ENCODE measurements at places on chromosomes 13 and 19.
A peak's percentile ranks its signal among the peaks of the same experiment; 100 is the strongest.

DNA sequence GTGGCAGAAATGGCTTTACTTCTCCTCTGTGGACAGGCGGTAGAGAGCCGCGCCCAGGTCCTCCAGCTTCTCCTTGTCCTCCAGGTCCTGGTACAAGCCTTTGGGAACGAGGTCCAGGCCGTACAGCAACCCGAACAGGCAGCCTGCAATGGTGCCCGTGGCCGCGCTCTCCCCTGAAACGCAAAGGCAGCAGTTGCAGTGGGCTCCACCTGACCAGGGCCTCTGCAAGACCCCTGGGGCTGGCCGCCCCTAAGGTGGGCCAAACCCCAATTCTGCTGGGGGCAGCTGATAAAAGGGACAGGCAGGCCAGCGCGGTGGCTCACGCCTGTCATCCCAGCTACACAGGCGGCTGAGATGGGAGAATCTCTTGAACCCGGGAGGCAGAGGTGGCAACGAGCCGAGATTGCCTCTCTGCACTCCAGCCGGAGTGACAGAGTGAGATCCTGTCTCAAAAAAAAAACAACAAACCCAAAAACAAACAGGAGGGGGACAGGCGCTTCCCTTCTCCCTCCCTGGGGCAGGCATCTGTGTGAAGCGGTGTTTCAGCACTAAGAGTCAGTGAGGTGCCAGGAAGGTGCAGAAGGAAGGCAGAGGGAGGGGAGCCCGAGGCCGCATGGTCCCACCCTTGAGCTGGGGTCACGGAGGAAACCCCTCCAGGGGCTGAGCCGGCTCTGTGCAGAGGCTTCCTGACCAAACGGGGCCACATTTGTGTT, 30.3 kb downstream of the ADPRHL1 start:
- no peak for DNase-seq

GRCh38 chr13:26726684-26727083, 33.9 kb downstream of the GPR12 start:
- no peak for DNase-seq

GRCh38 chr19:41352609-41353465, 885 bp downstream of the TGFB1 start:
- DNase-seq = peak; percentile 72

- no peak for DNase-seq
These were observed 104.1 kb upstream of the SCEL start for GRCh38 chr13:77431449-77431848.

- DNase-seq = no peak
These were observed 7.3 kb upstream of the F7 start for GRCh38 chr13:113098162-113098732.
